ENCODE measurements at places on chromosomes 6 and 20.

GRCh38 chr6:150981095-150981494 is 115.6 kb downstream of the MTHFD1L start:
- DNase-seq, result no peak

DNA sequence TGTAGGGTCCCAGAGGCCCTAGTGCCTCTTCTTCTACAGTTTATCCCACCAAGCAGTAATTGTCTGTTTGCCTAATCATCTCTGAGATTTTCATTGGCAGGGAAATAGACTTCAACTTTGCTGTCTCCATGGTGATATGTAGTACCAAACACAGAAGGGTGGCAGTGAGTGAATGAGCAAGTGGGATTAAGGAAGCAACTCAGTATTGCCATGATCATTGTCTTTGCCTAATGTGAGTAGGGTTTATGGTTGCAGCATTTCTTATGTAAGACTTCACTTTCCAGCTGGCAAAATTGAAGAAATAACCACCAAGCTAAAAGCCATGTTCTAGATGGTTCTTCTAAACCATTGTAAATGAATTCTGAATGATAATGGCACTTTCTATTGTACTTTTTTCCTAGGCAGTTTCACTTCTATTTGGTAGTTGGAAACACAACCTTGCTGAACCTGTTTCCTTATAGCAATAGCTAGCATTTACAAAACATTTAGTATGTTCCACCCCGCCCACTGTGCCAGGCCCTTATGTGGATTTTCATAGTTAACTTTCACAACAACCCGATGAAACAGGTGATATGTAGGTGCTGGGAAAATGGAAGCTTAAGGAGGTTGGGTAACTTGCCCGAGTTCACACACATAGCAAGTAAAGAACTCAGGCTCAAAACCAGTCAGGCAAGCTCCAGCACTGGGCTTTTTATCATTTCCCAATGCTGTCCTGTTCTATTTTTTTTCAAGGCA is 32.0 kb downstream of the ZC2HC1B start:
- DNase-seq, result no peak

- peak; percentile 9 for DNase-seq
These were observed 36.3 kb downstream of the PYGB start for GRCh38 chr20:25284131-25284601.

- no peak for DNase-seq
These were observed 47.2 kb upstream of the CCN2 start for GRCh38 chr6:131998255-131998982.

- DNase-seq, result no peak
These were observed 24.9 kb downstream of the REPS1 start for GRCh38 chr6:138963119-138963518.

DNA sequence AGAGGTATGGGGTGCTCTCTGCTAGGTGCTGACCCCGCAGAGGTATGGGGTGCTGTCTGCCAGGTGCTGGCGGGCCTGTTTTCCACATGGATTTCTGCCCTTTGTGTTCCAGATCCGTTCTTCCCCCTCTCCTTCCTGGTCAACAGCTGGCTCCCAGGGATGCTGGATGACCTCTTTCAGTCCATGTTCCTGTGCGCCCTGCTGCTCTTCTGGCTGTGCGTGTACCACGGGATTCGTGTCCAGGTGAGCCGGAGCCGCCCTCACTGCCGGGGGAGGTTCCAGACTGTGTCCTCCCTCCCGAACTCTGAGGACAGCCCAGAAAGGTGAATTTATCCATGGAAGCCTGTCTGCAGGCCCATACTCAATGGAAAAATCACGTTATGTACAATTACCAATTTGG is 36.3 kb downstream of the DYNLT1 start:
- DNase-seq, result no peak

Measured in activated naive CD4-positive, alpha-beta T cell treated with anti-CD3 and anti-CD28 coated beads, Interleukin-2, amount 50 U/mL, for 16 hours (primary cell).